ENCODE measurements at places on chromosomes 3 and 15. TPM values are rescaled to one million over a fixed set of nuclear protein-coding genes. Genes with fewer than 3 reads are reported as not detected.
A peak's percentile ranks its signal among the peaks of the same experiment; 100 is the strongest.

ELP6 gene
- 53.0 TPM for total RNA-seq

ERICH6 gene
- total RNA-seq, result 0.60 TPM

GAP43 gene
- total RNA-seq, result not detected

IFRD2 gene
- 85.1 TPM for total RNA-seq

CMTM7 gene
- total RNA-seq, result 38.3 TPM

POTEB3 gene
- total RNA-seq, result not detected

FBXW12 gene
- not detected for total RNA-seq

FBXO40 gene
- total RNA-seq, result not detected

TMEM212 gene
- not detected for total RNA-seq

REC114 gene
- not detected for total RNA-seq

CCDC191 gene
- 2.4 TPM for total RNA-seq

GRCh38 chr15:72227192-72227586, 3.8 kb downstream of the PKM start:
- H3K27ac ChIP-seq, result peak overlapping the region; percentile 88
- peak overlapping the region; percentile 88 for H3K4me3 ChIP-seq
- peaks cover 56% of the 10 kb centered on the region for H3K36me3 ChIP-seq
- H3K4me1 ChIP-seq, result peaks cover 57% of the 10 kb centered on the region
- no peaks in the 10 kb centered on the region for H3K27me3 ChIP-seq

DNA sequence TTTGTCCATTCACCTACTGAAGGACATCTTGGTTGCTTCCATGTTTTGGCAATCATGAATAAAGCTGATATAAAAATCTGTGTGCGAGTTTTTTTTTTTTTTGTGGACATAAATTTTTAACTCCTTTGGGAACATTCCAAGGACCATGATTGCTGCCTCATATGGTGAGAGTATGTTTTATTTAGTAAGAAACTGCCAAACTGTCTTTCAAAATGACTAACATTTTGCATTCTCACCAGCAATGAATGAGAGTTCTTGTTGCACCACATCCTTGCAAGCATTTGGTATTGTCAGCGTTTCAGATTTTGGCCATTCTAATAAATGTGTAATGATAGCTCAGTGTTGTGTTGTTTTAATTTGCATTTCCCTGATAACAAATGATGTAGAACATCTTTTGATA, 12.7 kb downstream of the TMEM108 start:
- H3K4me3 ChIP-seq, result no peak overlapping the region
- DNase-seq, result no peak
- no peak overlapping the region for H3K27ac ChIP-seq
- H3K36me3 ChIP-seq, result no peaks in the 10 kb centered on the region

DNA sequence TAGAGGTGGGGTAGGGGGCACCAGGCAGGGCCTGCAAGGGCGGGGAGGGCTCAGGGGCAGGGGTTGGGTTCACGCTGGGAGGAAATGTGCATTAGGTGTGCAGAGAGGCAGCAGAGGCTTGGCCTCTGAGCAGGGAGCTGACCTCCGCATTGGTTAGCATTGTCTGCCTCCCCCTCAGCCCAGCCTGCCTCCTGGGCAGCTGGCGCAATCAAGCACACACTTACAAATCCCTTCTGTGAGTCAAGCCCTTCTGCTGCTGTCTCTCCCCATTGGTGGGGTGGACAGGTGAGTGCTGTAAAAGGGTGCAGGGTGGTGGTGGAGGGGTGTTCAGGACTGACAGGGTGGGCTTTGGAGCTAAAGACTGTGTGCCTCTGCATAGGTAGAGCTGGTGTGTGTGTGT, 9.3 kb downstream of the LOXL1 start:
- no peaks in the 10 kb centered on the region for H3K27me3 ChIP-seq
- peaks cover 17% of the 10 kb centered on the region for H3K4me1 ChIP-seq
- DNase-seq, result no peak
- H3K36me3 ChIP-seq, result no peaks in the 10 kb centered on the region

- no peak overlapping the region for H3K4me3 ChIP-seq
- no peak overlapping the region for H3K27ac ChIP-seq
- peaks cover 13% of the 10 kb centered on the region for H3K4me1 ChIP-seq
- DNase-seq, result no peak
- no peaks in the 10 kb centered on the region for H3K36me3 ChIP-seq
- H3K27me3 ChIP-seq, result peaks cover 40% of the 10 kb centered on the region
Measured at GRCh38 chr3:122936335-122936734, 91.2 kb downstream of the SEMA5B start.

- no peak overlapping the region for H3K4me3 ChIP-seq
- no peaks in the 10 kb centered on the region for H3K36me3 ChIP-seq
- DNase-seq, result no peak
- H3K27ac ChIP-seq, result no peak overlapping the region
Measured at GRCh38 chr3:58474348-58474911, 17.5 kb upstream of the KCTD6 start.

DNA sequence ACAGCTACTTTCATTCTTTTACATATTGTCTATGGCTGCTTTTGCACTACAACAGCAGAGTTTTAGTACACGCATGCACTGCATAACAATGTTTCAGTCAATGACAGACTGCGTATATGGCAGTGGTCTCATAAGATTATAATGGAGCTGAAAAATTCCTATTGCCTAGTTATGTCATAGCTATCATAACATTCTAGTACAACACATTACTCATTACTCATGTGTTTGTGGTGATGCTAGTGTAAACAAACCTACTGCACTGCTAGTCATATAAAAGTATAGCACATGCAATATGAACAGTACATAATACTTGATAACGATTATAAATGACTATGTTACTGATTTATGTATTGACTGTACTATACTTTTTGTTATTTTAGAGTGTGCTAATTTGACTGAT, 47.9 kb downstream of the QTRT2 start:
- no peak for DNase-seq
- no peak overlapping the region for H3K4me3 ChIP-seq
- peaks cover 14% of the 10 kb centered on the region for H3K27me3 ChIP-seq
- H3K27ac ChIP-seq, result no peak overlapping the region
- H3K4me1 ChIP-seq, result no peaks in the 10 kb centered on the region
- H3K36me3 ChIP-seq, result no peaks in the 10 kb centered on the region

GRCh38 chr15:74843891-74844299, 939 bp upstream of the ULK3 start:
- peaks cover 49% of the 10 kb centered on the region for H3K4me1 ChIP-seq
- H3K27ac ChIP-seq, result peak overlapping the region; percentile 93
- H3K36me3 ChIP-seq, result peaks cover 61% of the 10 kb centered on the region

- no peak for DNase-seq
- no peak overlapping the region for H3K27ac ChIP-seq
- H3K27me3 ChIP-seq, result no peaks in the 10 kb centered on the region
- no peaks in the 10 kb centered on the region for H3K4me1 ChIP-seq
Measured at GRCh38 chr3:147299656-147300055, 106.7 kb downstream of the ZIC4 start.

GRCh38 chr3:184325269-184325668, 10.9 kb downstream of the EIF4G1 start:
- H3K36me3 ChIP-seq, result peaks cover 91% of the 10 kb centered on the region
- no peak overlapping the region for H3K27ac ChIP-seq
- peaks cover 2% of the 10 kb centered on the region for H3K4me1 ChIP-seq
- no peak overlapping the region for H3K4me3 ChIP-seq
- no peaks in the 10 kb centered on the region for H3K27me3 ChIP-seq

GRCh38 chr15:79310612-79310984, 314 bp upstream of the TMED3 start:
- H3K36me3 ChIP-seq, result peaks cover 31% of the 10 kb centered on the region
- H3K4me3 ChIP-seq, result peak overlapping the region; percentile 90
- H3K27ac ChIP-seq, result peak overlapping the region; percentile 63
- H3K4me1 ChIP-seq, result peaks cover 27% of the 10 kb centered on the region
- H3K27me3 ChIP-seq, result peaks cover 30% of the 10 kb centered on the region

- peak overlapping the region; percentile 7 for H3K4me3 ChIP-seq
- peaks cover 7% of the 10 kb centered on the region for H3K36me3 ChIP-seq
- no peak overlapping the region for H3K27ac ChIP-seq
- peaks cover 18% of the 10 kb centered on the region for H3K27me3 ChIP-seq
Measured at GRCh38 chr3:48428088-48428571, 1.8 kb downstream of the PLXNB1 start.

- H3K4me1 ChIP-seq, result peaks cover 65% of the 10 kb centered on the region
- no peak overlapping the region for H3K27ac ChIP-seq
- peak overlapping the region; percentile 6 for H3K4me3 ChIP-seq
- peaks cover 95% of the 10 kb centered on the region for H3K36me3 ChIP-seq
- H3K27me3 ChIP-seq, result no peaks in the 10 kb centered on the region
Measured at GRCh38 chr3:152419748-152420147, 151.0 kb downstream of the MBNL1 start.

DNA sequence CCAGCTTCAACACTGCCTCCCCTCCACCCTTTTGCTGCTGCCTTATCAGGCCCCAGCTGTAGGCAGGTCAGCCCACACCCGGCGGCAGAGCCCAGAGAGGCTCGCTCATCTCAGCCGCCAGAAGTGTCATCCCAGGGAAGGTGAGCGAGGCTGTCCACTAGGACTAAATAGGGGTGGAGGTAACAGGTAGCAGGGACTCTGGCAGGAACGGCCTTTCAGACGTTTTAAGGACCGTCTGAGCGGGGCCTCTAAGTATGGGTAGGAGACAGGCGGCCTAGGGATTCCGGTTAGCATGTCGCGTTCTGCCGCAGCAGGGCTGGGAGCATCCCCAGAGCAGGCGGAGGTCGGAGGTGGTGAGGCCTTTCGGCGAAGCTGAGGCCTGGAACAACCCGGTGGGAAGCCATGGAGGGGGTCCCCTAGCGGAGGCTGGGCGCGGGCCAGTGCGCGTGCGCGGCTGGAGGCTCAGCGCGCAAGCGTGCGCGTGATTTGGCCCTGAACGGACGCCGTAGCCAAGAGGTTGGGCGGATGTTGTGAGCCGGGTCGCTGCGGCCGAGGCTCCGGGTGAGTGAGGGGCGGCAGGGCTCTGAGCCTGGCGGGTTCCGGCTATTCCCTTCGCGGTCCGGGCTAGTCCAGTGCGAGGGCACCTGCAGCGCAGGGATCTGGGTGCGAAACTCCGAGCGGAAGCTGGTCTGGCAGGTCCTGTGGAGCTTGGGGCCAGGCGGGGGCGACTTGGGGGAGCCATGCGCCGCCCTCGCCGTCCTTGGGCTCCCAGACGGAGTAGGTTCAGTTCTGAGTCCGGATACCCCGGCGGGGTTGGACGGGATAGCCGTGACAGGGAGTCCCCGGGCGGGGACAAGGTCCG, at the start of the genes MST1 and RNF123:
Gene MST1, minus strand, starts transcription at position 429 of the 862 bp plus-strand sequence. CDS start 783 bp downstream, outside the sequence.
Gene RNF123, plus strand, starts transcription at position 512 of the 862 bp plus-strand sequence. CDS start 1,609 bp downstream, outside the sequence.
- H3K36me3 ChIP-seq, result peaks cover 2% of the 10 kb centered on the region
- peak within 1 kb of the TSS; percentile 97 for H3K4me3 ChIP-seq
- H3K27me3 ChIP-seq, result no peaks in the 10 kb centered on the region
- H3K4me1 ChIP-seq, result peaks cover 39% of the 10 kb centered on the region
- H3K27ac ChIP-seq, result peak within 1 kb of the TSS; percentile 95
- peak; percentile 93 for DNase-seq

- no peak overlapping the region for H3K27ac ChIP-seq
- no peak for DNase-seq
- no peak overlapping the region for H3K4me3 ChIP-seq
- H3K4me1 ChIP-seq, result no peaks in the 10 kb centered on the region
- H3K27me3 ChIP-seq, result peaks cover 2% of the 10 kb centered on the region
Measured at GRCh38 chr3:156633335-156633734, 41.1 kb upstream of the TIPARP start.

GRCh38 chr3:33943277-33943676, 144.8 kb downstream of the PDCD6IP start:
- no peaks in the 10 kb centered on the region for H3K36me3 ChIP-seq
- H3K4me3 ChIP-seq, result no peak overlapping the region
- H3K27ac ChIP-seq, result no peak overlapping the region
- no peaks in the 10 kb centered on the region for H3K27me3 ChIP-seq

GRCh38 chr15:38335116-38335515, 82.5 kb downstream of the SPRED1 start:
- H3K36me3 ChIP-seq, result no peaks in the 10 kb centered on the region
- no peak overlapping the region for H3K4me3 ChIP-seq
- DNase-seq, result no peak
- H3K27me3 ChIP-seq, result peaks cover 5% of the 10 kb centered on the region

DNA sequence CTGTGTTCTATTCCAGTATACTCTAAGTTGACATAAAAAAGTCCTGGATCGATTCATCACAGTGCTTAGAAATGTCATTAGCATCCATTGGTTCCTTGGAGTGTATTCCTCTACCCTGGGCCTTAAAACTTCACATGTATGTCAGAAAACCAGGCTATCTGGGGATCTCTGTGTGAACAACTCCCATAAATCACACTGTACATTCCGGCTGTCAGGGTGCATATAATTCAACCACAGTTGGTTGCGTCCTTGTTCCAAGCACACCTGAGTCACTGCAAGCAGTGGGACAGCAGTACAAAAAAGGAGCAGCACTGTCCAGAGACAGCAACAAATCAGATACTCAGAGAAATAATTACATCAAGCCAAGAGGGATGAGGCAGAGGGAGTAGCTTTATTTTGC, 52.4 kb downstream of the PDZRN3 start:
- DNase-seq, result no peak
- no peaks in the 10 kb centered on the region for H3K36me3 ChIP-seq
- no peak overlapping the region for H3K4me3 ChIP-seq
- H3K27ac ChIP-seq, result no peak overlapping the region

GRCh38 chr3:134406331-134407238, 32.3 kb upstream of the AMOTL2 start:
- H3K36me3 ChIP-seq, result no peaks in the 10 kb centered on the region
- H3K4me3 ChIP-seq, result no peak overlapping the region
- no peaks in the 10 kb centered on the region for H3K4me1 ChIP-seq

- H3K27me3 ChIP-seq, result peaks cover 30% of the 10 kb centered on the region
- H3K4me1 ChIP-seq, result no peaks in the 10 kb centered on the region
- H3K36me3 ChIP-seq, result peaks cover 2% of the 10 kb centered on the region
- no peak overlapping the region for H3K4me3 ChIP-seq
- H3K27ac ChIP-seq, result no peak overlapping the region
Measured at GRCh38 chr15:56524915-56525314, 60.0 kb upstream of the MNS1 start.

- H3K4me3 ChIP-seq, result no peak overlapping the region
- H3K36me3 ChIP-seq, result peaks cover 32% of the 10 kb centered on the region
- no peak for DNase-seq
- H3K27me3 ChIP-seq, result no peaks in the 10 kb centered on the region
- peaks cover 3% of the 10 kb centered on the region for H3K4me1 ChIP-seq
Measured at GRCh38 chr3:72811571-72811970, 36.7 kb downstream of the SHQ1 start.

GRCh38 chr3:119862616-119863015, 80.7 kb downstream of the NR1I2 start:
- no peak overlapping the region for H3K27ac ChIP-seq
- H3K36me3 ChIP-seq, result peaks cover 52% of the 10 kb centered on the region
- no peak overlapping the region for H3K4me3 ChIP-seq
- H3K4me1 ChIP-seq, result peaks cover 4% of the 10 kb centered on the region

- H3K4me1 ChIP-seq, result peaks cover 17% of the 10 kb centered on the region
- DNase-seq, result no peak
- no peak overlapping the region for H3K4me3 ChIP-seq
- H3K36me3 ChIP-seq, result peaks cover 8% of the 10 kb centered on the region
Measured at GRCh38 chr15:56913670-56914069, 4.8 kb upstream of the TCF12 start.

GRCh38 chr3:63576846-63577245, 75.6 kb upstream of the SNTN start:
- DNase-seq, result no peak
- H3K4me3 ChIP-seq, result no peak overlapping the region
- H3K27ac ChIP-seq, result no peak overlapping the region
- H3K27me3 ChIP-seq, result no peaks in the 10 kb centered on the region

Data from activated CD8-positive, alpha-beta T cell treated with anti-CD3 and anti-CD28 coated beads, Interleukin-2, amount 10 ng/mL, durations not matched to agents 7 days and 5 days (primary cell).